ENCODE measurements at places on chromosomes 5 and 9. TPM values are rescaled to one million over a fixed set of nuclear protein-coding genes. Genes with fewer than 3 reads are reported as not detected.

The PCDHGA4 gene
- 5.4 TPM for total RNA-seq

DNA sequence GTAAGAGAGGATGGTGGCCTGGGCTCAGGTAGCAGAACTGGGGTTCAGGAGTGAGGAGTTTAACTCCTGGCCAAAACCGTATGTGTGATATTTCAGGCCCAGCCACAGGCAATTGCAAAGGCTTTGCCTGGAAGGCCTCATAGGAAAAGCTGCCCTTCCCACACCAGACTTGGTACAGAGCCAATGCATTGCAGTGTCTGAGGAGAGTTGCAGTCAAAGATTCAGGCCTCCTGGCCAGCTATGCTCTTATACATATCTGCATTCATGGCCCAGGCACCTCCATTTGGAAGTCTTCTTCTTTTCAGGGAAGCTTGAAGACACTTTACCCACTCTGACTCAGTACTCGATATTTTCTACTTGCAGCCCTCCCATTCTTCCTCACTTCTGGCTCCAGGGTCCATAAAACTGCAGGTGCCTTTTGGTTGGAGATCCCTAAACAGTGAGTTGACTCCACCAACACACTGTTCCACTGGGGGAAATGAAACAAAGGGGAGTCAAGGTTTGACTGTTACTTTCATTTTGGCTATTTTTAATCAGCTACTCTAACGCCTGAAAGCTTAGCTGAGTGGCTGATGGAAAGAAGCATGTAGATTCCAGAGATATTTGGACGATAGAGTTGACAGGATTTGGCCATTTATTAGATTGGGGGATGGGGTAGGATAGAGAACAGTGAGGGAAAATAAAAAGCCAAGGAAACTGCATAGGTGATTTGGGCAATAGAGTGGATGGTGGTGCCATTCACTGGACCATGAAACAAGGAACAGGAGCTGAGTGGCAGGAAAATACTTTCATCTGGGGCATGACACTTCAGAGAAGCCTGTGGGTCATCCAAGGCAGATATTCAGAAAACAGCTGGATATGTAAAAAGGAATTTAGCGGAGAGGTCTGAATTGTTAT is 30.6 kb upstream of the IL33 start:
- H3K27me3 ChIP-seq = no peaks in the 10 kb centered on the region
- peak; percentile 8 for DNase-seq
- H3K4me3 ChIP-seq = no peak overlapping the region
- H3K4me1 ChIP-seq = no peaks in the 10 kb centered on the region
- H3K27ac ChIP-seq = no peak overlapping the region

The POLR1E gene
- 67.5 TPM for total RNA-seq

GRCh38 chr5:178368274-178368673 is 135.7 kb upstream of the PHYKPL start:
- no peak for DNase-seq
- H3K4me3 ChIP-seq = no peak overlapping the region
- H3K27me3 ChIP-seq = no peaks in the 10 kb centered on the region
- H3K4me1 ChIP-seq = no peaks in the 10 kb centered on the region

The PRR7 gene
- total RNA-seq = 1.1 TPM

DNA sequence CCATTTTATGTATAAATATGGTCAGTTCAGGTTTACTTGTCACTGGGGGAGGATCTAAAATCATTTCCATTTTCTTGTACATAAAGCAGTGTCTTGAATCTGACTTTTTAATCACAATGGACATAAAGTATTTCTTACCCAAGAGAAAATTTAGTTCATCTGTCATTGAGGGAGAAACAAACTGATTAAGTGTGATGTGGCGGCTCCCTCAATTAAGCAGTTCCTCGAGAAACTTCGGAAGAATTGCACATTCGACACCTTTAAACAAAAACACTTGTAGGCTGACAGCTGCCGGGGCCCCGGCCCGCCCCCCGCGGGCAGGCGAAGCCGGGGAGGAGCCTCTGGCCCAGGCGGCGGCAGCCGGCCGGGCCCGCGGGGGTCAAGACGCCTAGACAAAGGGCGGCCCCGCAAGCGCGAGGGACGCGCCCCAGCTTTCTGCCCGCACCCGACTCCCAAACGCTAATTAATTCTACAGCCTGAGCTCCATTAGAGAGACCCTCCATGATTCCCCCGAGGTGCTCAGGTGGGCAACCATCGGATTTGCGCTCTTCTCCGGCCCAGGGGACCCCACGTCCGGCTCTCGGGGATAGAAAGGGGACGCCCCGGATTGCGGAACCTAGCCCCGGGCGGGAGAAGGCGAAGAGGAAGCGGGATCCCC is 750 bp downstream of the TRIM36 start:
- DNase-seq = no peak
- H3K4me1 ChIP-seq = peaks cover 4% of the 10 kb centered on the region
- no peaks in the 10 kb centered on the region for H3K36me3 ChIP-seq

The NRARP gene
- not detected for total RNA-seq

DNA sequence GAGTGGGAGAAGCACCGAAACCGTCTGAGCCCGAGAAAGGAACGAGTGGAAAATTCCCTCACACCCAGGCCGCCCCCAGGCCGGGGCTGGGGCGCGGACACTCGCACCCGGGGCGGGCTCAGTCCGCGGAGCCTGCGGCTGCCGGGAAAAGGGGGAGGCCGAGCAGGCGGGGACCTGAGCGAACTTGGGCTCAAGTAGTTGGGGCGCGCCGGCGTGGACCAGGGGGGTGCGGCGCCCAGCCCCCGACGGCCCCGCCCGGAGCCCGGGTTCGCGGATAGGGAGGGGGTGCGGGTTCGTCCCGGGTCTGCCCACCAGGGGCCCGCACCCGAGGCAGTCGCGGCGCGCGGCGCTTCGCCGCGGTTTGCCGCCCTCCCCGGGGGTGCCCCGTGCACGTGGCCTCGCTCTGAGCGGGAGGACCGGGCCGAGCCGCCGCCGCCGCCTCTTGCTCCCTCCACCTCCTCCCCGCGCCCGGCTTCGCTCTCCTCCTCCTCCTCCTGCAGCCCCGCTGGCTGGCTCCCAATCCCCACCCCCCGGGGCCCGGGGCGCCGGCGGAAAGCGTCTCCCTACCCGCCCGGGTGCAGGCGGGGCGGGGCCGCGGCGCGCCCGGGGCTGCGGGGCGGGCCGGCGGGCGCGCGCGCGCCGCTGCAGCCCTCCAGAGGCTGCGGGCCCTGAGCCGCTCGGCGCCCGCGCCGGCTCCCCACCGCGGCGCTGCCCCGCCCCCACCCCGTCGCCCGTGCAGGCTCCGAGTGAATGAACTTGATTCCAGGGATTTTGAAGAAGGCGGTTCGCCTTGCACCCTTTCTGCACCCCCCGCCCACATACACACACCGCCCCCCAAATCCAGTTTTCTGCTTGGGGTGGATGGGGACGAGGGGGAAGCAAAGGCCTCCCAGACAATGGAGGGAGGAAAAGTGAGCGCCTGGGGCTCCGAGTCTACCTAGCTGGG is 1.3 kb upstream of the NFIB start:
- DNase-seq = peak; percentile 34
- H3K27ac ChIP-seq = no peak overlapping the region
- H3K27me3 ChIP-seq = peaks cover 59% of the 10 kb centered on the region
- no peaks in the 10 kb centered on the region for H3K4me1 ChIP-seq
- no peaks in the 10 kb centered on the region for H3K36me3 ChIP-seq

GRCh38 chr9:108049026-108049607 is 559.5 kb upstream of the KLF4 start:
- no peaks in the 10 kb centered on the region for H3K36me3 ChIP-seq
- DNase-seq = peak; percentile 97
- peak overlapping the region; percentile 21 for H3K27ac ChIP-seq
- H3K4me3 ChIP-seq = no peak overlapping the region
- no peaks in the 10 kb centered on the region for H3K27me3 ChIP-seq

DNA sequence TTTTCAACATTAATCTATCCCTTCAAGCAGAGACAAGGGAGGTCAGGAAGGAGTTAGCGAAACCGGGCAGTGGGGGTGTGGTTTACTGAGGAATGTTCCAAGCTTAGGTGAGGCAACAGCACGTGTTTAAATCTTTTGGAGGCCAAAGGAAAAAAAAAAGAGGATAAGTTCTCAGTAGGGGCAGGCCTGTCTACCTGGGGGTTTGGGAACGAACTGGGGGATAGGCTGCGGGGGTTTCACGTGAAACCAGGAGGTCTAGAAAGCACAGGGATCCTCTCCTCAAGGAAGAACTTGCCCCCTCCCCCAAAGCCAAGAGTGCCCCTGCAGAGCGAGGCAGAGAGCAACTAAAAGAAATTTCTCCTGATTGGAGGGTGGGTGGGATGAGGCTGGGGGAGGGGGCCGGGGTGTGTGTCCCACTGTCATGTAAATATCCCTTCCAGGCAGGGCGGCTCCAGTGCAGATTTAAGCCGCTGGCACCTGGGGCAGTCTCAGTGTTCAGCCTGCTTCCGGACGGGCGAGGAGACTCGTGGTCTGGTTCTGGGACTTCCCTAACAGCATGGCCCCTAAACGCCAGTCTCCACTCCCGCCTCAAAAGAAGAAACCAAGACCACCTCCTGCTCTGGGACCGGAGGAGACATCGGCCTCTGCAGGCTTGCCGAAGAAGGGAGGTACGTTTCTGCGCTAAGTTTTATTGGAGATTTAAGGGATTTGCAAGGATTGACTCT is 5.5 kb upstream of the SET start:
- H3K27me3 ChIP-seq = no peaks in the 10 kb centered on the region
- DNase-seq = peak; percentile 19
- H3K4me3 ChIP-seq = peak overlapping the region; percentile 57
- peak overlapping the region; percentile 68 for H3K27ac ChIP-seq

The CCNO gene
- total RNA-seq = not detected

DNA sequence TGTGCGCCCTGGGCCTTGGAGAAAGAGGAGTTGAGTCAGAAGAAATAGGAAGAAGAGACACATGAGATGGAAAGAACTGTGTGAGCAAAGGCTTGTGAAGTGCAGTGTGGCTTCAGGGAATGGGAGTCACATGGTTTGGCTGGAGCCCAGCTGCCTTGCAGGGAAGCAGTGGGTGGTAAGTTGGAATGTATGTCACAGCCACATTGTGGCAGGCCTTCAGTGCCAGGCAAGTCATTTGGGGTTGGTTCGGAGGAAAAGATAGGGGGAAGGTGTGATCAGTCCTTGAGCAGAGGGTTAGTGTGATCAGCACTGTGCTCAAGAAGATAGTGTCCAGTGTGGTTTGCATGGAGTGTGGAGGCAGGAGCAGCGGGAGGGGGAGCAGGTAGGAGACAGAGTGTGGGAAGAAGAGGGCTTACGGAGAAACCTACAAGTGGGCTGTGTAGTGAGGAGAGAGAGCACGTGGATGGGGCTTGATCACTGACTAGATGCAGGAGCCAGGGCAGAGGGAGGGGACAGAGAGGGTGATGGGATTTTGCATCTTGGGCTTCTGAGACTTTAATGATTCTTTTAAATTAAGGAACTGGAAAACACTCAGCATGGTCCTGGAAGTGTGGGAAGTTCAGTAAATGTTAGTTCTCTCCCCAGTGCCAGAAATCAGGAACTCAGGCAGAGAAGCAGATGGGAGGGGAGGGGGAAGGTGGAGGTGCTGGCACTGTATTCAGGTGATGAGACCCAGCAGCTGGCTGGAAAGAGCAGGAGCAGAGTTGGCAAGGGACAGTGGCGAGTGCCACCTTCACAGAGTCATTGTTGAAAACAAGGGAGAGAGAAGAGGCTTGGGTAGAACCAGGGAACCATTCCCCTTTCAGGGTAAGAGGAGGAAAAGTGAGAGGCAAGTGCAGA is 46.6 kb downstream of the ARHGAP26 start:
- peak; percentile 57 for DNase-seq
- H3K36me3 ChIP-seq = no peaks in the 10 kb centered on the region
- no peak overlapping the region for H3K27ac ChIP-seq
- H3K4me3 ChIP-seq = no peak overlapping the region
- no peaks in the 10 kb centered on the region for H3K27me3 ChIP-seq

GRCh38 chr9:31608416-31608815 is 776.0 kb upstream of the ACO1 start:
- H3K36me3 ChIP-seq = no peaks in the 10 kb centered on the region
- H3K4me3 ChIP-seq = no peak overlapping the region
- no peak overlapping the region for H3K27ac ChIP-seq
- H3K27me3 ChIP-seq = no peaks in the 10 kb centered on the region
- H3K4me1 ChIP-seq = no peaks in the 10 kb centered on the region

The MEGF10 gene
- not detected for total RNA-seq

The OBP2B gene
- total RNA-seq = not detected

DNA sequence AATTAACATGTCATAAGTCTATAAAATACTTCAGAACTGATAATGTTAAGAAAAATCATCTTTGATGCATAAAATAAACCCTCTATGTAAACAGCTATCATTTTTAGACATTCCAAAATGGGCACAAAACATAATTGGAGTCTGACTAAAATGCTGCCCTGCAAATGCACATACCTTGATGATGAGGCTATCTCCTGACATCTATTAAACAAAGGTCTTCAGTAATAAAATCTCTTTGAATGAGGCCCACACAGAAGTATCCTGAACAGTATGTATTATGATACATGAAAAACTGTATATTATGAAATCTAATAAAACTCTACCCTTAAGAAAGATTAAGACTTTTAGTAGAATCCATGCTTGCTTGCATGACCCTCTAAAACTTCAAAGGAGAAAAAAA is 66.1 kb downstream of the FBXL17 start:
- no peak overlapping the region for H3K27ac ChIP-seq
- no peaks in the 10 kb centered on the region for H3K36me3 ChIP-seq
- DNase-seq = peak; percentile 23
- H3K4me3 ChIP-seq = no peak overlapping the region

GRCh38 chr5:167765352-167765751 is 526.1 kb upstream of the WWC1 start:
- DNase-seq = no peak
- no peaks in the 10 kb centered on the region for H3K27me3 ChIP-seq
- H3K36me3 ChIP-seq = no peaks in the 10 kb centered on the region
- H3K4me1 ChIP-seq = no peaks in the 10 kb centered on the region
- no peak overlapping the region for H3K4me3 ChIP-seq

GRCh38 chr5:107213025-107213424 is 457.7 kb downstream of the EFNA5 start:
- no peaks in the 10 kb centered on the region for H3K36me3 ChIP-seq
- no peaks in the 10 kb centered on the region for H3K27me3 ChIP-seq
- H3K4me3 ChIP-seq = no peak overlapping the region
- no peak overlapping the region for H3K27ac ChIP-seq
- DNase-seq = no peak

The LHX6 gene
- under 0.01 TPM for total RNA-seq

The FYB1 gene
- not detected for total RNA-seq

The TMEM171 gene
- 3.3 TPM for total RNA-seq

DNA sequence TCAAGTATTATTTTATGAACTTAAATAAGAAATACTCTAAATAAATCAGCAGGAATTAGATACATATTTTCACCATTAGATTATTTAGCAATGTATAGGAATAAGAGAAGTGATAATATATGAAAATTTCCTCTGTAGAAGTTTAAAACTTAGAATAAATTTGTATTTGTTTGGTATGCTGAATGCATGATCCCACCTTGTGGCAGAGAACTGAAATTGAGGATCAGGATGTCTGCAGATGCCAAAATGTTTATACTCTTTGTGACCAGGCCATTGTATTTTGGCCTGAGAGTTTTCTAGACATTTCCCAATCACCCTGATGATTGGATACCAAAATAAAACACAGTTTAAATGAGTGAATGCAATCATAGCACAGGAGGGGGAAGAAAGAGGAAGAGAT is 6.3 kb downstream of the TYRP1 start:
- H3K4me1 ChIP-seq = peaks cover 3% of the 10 kb centered on the region
- H3K27ac ChIP-seq = no peak overlapping the region
- no peaks in the 10 kb centered on the region for H3K36me3 ChIP-seq
- DNase-seq = peak; percentile 32

The WDR55 gene
- 19.2 TPM for total RNA-seq

- no peak overlapping the region for H3K4me3 ChIP-seq
- no peak overlapping the region for H3K27ac ChIP-seq
- no peak for DNase-seq
- H3K27me3 ChIP-seq = no peaks in the 10 kb centered on the region
- H3K4me1 ChIP-seq = no peaks in the 10 kb centered on the region
- no peaks in the 10 kb centered on the region for H3K36me3 ChIP-seq
These were observed 579.2 kb upstream of the FAM174A start for GRCh38 chr5:99955962-99956361.
